ENCODE measurements at places on chromosomes 6 and 20.

GRCh38 chr6:7424967-7425807 lies 35.6 kb downstream of the RIOK1 start:
- no peak for DNase-seq

GRCh38 chr6:170160031-170160627 lies 130.7 kb downstream of the DLL1 start:
- no peak for DNase-seq

DNA sequence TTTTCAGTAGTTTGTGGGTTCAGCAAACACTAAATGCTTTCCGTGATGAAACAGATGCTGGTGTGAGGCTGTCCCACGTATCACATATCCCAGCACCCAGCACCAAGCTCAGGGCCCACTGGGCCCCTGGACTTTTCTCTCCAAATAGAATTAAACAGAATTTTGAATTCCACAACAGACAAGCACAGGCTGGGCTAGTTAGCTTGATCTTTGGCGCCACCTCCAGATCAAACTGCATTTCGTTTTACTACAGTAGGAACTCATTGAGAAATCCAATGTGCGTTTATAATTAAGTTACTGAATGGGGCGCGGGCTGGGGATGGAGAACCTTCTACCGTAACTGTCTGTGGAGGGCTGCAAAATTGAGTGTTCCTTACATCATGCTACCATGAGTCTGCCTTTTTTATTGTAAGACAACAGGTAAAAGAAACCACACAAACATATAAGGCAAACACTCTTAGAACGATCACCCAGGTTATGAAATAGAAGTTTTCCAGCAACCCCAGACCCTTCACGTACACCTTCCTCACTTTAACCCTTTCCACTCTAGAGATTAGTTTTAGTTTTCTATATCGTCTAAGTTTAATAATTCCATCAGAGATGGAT lies 107.8 kb downstream of the ZFP64 start:
- peak; percentile 91 for DNase-seq

GRCh38 chr20:61254881-61255626 lies 3.0 kb downstream of the CDH4 start:
- peak; percentile 88 for DNase-seq

GRCh38 chr6:81787313-81788068 lies 35.0 kb upstream of the TENT5A start:
- peak; percentile 13 for DNase-seq

- no peak for DNase-seq
Measured at GRCh38 chr6:16669227-16669626, 92.0 kb downstream of the ATXN1 start.

DNA sequence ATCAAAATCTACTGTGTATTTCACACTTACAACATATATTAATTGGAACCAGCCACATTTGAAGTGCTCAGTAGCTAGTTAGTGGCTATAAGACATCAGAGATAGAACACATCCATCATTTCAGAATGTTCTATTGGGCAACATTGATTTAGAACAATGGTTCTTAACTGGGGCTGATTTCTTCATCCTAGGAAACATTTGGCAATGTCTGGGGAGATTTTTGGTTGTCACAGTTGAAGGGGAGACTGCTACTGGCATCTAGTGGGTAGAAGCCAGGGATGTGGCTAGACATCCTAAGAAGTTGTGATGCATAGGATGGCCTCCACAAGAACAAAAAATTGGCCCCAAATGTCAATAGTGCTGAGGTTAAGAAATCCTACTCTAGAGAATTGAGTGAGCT lies 132.5 kb downstream of the OLIG3 start:
- no peak for DNase-seq

DNA sequence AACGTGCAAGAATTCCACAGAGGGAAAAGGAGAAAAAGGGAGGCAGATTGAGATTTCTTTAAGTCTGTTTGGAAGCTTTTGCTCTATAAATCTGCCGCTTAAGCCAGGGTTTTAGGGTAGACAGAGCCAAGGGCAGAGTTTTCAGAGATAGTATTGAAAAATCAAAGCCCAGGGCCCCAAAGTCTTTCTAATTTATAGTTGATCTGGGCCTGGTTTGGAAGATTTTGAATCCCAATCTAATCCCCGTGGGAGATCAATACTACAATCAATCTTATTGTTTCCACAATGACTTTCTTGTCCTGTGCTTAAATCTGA lies 3.3 kb downstream of the BMP2 start:
- DNase-seq: no peak

DNA sequence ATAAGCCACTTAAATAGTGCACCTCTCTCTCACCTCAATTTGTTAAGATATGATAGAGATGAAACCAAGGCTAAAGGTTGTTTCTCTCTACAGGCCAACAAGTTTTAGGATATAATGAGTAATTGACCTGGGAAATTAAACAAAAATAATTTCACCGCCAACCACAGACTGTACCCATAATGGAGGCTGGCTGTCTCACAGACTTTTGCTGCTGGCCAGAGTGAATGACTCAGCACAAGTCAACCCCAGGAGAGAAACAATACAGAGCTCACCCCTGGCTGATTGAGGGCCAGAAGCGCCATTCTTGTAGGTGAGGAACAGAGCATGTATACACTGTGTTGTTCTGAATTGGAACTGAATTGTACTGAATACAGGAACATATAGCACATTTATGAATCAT lies 99.9 kb downstream of the CAP2 start:
- DNase-seq: no peak

- DNase-seq: no peak
Measured at GRCh38 chr6:167495506-167496401, 170.9 kb downstream of the TTLL2 start.

DNA sequence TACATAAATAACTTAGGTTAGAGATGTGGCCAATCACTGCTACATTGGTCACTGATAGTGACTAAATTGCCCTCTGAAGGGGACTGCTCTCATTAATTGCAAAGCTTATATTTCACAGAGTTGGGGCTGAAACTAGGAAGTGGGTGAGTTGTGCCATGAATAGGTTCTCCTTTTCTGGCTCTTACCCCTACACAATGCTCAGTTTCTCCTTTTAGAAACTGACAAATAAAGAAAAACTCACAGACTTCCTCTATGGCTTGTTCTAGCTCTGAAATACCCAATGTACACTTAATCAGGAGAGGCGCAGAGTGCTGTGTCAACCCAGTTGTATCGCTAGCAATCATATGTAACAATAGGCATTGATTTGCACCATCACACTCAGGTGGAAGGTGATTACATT lies 41.2 kb upstream of the PROKR2 start:
- DNase-seq: no peak

GRCh38 chr6:6583836-6584235 lies 4.7 kb upstream of the LY86 start:
- DNase-seq: no peak

- no peak for DNase-seq
Measured at GRCh38 chr6:159877256-159877808, 13.5 kb upstream of the MAS1 start.

GRCh38 chr6:71582820-71583219 lies 294.2 kb downstream of the OGFRL1 start:
- DNase-seq: no peak

- DNase-seq: no peak
Measured at GRCh38 chr6:107769053-107769658, 55.0 kb downstream of the SCML4 start.

DNA sequence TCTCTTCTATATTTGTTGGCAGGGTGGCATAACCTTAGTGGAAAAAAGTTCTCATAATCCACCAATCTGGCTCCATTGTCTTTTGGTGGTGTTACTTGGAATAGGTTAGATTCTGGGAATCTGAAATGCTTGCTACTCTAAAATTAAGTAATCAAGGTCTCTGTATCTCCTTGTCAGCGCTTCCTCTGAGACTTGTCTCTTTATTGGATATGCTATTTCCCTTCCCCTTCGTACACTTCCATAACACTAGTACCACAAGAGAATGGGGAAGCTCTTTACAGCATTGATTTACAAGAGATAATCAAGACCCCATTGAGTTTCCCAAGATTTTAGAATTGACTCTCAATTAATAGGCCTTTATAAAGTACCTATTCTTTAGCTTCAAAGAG lies 280.2 kb downstream of the ADGB start:
- DNase-seq: no peak

DNA sequence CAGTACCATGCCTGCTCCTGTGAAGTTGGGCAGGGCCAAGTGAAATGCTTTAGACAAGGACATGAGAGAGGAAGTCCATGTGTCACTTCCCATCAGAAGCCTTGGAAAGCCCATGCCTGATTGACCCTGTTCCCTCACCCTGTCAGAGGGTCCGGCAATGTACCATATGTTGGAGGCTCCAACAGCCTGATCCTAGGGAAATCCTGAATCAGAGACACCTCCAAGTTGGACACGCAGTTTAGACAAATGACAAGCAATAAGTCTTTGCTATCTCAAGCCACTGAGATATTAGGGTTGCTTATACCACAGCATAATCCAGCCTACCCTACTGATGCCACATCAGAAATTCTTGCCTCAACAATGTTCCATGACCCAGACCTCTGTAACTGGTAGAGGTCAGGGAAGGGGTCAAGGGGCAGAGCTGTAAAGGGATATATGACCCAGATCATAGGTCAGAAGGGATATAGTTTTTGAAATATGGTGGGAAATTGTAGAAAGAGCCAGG lies 174.8 kb downstream of the HACE1 start:
- DNase-seq: no peak

GRCh38 chr20:53826597-53827291 lies 233.1 kb upstream of the ZNF217 start:
- no peak for DNase-seq

- no peak for DNase-seq
Measured at GRCh38 chr20:50126662-50127061, 13.7 kb upstream of the UBE2V1 start.

DNA sequence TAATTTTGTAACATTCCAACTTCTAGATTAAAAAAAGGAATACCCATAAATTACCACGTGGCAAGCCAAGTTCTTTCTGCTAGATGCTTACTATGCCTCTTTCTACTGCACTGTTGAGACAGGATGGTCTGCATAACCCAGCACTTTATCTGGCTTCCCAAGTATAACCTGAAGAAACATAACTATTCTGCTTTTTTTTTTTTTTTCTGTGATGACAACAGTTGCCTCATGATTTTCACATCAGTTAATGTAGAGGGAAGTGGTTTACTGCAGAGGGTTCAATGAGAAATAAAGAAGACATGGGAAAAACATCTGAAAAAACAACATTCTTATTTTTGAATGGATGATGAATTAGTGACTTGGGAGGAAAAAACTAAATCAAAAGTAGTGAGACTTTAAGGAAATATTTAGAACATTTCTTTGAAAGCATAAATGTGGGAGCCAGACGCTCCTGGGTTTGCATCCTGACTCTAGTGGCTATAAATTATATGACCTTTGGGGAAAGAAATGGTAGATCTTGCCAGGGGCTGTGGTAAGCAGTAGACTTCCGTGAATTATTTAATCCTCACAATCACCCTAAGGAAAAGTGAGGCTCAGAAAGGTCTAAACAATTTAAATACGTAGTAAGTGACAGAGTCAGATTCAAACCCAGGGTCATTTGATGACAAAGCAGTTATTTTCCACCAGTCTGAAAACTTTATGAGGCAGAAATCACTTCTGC lies 230.7 kb downstream of the PHACTR1 start:
- DNase-seq: no peak

DNA sequence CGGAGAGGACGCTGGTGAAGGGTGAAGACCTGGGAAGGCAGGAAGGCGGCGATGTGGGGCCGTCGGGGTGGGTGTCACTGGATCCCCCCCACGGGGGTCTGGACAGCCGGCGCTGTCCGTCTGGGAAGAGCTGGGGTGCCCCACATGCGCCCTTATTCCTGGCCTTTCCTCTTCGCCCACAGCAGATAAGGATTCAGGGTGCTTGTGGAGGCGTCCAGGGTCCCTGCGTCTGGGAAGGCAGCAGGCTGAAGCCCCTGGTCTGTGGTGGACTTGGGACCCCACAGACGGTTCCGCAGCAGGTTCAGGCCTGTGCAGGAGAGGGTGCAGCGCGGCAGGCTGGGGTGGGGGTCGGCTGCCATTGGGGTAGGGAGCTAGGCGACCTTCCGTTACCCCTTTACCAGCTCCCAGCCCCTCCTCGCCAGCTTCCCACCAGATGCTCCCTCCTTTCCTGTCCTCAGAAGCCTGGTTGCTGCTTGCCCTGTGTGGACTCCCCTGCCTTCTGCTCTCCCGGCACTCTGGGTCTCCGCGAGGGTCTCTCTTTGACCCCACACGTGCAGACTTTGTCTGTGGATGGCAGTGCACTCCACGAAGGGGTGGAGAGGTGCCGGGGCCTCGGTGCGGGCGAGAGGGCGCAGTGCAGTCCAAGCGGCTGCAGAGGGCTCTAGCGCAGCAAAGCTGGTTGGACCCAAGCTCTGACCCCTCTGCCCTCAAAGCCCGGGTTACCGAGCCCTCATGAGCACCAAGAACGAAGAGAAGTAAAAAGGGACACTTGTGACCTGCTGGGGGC lies 2.1 kb upstream of the GATA5 start:
- DNase-seq: no peak

- DNase-seq: peak; percentile 54
Measured at GRCh38 chr20:10427060-10427692, 6.8 kb downstream of the MKKS start.

GRCh38 chr6:158481690-158482473 lies 78.0 kb upstream of the TMEM181 start:
- peak; percentile 78 for DNase-seq

DNA sequence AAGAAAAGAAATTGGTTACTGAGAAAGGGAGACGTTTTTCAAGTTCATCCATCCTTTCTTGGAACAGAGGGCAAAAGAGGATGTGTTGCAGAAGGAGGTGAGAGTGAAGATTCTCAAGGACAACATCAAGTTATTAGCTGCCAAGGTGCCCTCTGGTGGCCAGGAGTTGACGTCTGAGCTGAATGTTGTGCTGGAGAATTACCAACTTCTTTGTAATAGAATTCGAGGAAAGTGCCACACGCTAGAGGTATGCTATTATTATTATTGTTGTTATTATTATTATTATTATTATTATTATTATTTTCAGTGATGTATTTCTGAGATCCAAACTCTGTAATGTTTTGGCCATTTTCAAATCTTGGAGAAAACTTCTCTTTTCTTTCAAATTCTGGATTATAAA lies 197.0 kb downstream of the UTRN start:
- DNase-seq: peak; percentile 39

DNA sequence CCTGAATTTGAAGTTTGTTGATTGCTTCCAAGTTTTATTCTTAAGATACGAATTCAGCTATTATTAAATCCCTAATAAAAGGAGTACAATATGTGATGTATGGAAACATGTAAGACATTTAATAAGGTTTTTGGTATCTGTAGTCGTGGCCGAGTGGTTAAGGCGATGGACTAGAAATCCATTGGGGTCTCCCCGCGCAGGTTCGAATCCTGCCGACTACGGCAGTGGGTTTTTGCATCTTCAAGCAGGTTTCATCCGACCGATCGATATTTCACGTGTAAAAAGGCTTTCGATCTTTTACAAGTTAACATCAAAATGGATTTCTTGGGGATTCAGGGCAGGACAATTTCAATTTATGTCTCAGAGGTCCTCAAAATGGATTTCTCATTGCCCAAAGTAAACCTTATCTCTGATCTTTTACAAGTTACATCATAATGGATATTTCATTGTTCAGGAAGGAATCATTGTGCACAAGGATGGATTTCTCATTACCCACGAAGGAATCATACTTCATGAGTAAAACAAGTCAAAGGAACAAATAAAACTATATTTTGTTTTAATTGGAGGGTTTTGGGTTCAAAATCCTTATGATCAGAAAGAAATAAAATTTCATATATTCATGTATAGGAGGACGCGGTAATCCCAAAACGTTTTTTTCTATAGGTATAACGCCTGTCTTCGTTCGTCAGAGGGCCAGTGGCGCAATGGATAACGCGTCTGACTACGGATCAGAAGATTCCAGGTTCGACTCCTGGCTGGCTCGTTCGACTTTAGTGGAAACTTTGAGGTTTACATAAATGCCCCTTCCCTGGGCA lies 37.3 kb upstream of the BTN3A2 start:
- DNase-seq: peak; percentile 88

GRCh38 chr6:143605906-143606521 lies 71.8 kb upstream of the PHACTR2 start:
- no peak for DNase-seq

- DNase-seq: no peak
Measured at GRCh38 chr20:3189561-3190131, 14.8 kb downstream of the DDRGK1 start.

Data from HS-5 (cell line).